K562 (cell line): ENCODE measurements at places on chromosomes 1 and 21.

GRCh38 chr1:23251812-23252211, 34.5 kb upstream of the HTR1D start:
- DNase-seq = no peak

DNA sequence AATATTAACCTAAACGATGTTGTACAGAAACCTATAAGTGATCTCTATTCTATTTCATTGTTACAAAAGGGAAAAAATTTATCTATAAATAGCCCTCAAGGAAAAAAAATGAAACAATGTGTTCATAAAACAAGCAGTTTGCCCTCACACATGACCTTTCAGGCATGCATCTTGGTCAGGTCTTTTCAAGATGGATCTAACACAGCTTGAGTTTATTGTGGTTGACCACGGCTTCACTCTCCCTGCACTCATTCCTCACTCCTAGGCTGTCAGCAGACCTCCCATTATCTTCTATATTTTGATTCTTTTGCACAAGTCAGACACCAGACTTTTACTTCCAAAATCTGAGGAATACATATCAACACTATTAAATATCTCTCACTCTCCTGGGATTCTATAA, 544.3 kb downstream of the KCNT2 start:
- DNase-seq = no peak

- DNase-seq = no peak
Measured at GRCh38 chr1:212655668-212656440, 43.8 kb downstream of the BATF3 start.

- no peak for DNase-seq
Measured at GRCh38 chr1:201505503-201505890, 1.4 kb downstream of the CSRP1 start.

DNA sequence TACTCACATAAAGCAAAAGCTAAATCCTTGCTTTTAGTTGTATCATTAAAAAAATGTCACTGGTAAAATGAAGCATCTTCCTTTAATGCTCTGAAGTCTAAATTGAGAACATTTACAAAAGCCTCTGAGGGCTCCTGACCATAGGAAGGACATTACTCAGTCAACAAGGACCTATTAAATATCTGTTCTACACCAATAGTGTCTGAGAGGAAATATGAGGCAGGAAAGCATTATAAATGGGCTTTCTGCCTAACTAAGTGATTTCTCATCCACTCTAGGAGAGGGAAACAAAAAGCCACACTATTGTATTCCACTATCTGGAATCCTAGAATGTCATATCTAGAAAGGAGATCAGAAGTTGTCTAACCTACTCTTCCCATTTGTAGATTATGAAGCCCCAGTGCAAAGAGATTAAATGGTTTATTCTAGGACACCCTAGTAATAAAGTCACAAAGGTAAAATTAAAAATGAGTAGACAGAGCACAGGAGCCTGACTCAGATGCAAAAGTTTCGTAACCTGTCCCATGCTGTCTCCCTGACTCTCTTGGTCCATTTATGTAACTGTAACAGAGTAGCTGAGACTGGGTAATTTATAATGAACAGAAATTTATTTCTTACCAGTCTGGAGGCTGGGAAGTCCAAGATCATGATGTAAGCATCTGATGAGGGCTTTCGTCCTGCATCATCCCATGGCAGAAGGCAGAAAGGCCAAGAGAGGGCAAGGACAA, 17.6 kb downstream of the RGS1 start:
- no peak for DNase-seq

DNA sequence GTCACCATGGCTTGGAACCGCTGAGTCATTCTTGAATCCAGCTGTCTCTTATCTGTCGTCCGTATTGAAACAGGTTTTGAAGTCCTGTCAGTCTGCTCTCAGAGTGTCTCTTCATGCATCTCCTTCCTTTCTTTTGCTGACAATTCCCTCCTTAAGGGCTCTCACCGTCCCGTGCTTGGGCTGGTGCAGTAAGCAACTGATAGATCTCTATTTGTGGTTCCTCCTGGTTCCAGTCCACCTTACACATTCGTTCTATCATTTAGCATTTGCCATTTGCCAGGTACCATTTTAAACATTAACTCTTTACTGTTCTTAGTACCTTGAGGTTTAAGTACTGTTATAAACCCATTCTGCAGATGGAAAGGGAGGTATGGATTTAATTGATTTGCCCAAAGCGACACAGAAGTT, 88.9 kb downstream of the DYRK1A start:
- DNase-seq = peak; percentile 69
